ENCODE measurements at places on chromosomes 3 and 15.

DNA sequence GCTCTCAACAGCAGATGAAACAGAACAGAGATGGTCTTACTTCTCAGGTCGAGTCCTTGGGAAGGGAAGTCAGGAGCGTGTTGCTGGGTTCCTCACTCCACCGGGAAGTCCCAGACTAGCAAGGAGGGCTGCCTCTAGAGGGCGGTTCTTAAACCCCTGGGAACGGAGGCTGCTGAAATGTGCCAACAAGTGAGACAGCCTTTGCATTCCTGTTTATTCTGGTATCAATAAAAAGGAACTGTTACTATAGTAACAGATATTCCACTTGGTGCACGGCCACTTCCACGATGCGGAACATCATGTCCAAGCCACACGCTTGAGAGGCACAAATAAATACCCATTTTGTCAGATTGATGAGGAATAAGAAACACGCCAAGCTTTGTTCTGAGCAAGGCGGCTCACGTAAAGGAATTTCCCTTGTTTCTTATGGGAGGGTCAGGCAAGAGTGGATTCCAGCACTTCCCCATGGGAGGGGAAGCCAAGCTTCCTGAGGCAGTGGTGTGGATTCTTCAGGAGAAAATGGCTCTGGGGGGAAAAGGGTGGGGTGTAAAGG, at the start of gene FAM107A:
TSS of gene FAM107A (minus strand) at position 123 of the 553 bp plus-strand sequence. CDS start 7,531 bp downstream, outside the sequence.
- no peak for DNase-seq

GRCh38 chr3:141191097-141191749, 40.4 kb upstream of the PXYLP1 start:
- DNase-seq: no peak

DNA sequence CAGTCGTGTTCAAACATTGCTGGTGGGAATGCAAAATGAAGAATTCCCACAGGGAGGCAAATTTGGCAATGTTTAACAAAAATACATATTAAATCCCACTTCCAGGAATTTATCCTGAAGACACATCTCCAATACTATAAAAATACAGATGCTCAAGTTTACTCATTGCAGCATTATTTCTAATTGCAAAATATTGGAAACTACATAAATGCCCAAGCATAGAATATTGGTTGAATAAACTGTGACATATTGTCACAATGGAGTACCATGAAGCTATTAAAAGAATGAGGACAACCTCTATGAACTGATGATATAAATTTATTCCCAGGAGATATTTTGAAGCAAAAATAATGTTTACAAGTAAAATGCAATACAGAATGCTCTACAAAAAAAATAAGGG, 49.7 kb upstream of the UBE2E2 start:
- DNase-seq: no peak

- DNase-seq: no peak
These were observed 115.8 kb upstream of the FLNB start for GRCh38 chr3:57892423-57892822.

All from activated B cell treated with CpG ODN at 0.5 μM for 24 hours (primary cell).